T-helper 17 cell (primary cell): ENCODE measurements at places on chromosomes 12 and 14.

GRCh38 chr12:94114166-94114565 lies 34.2 kb upstream of the PLXNC1 start:
- no peak for DNase-seq

DNA sequence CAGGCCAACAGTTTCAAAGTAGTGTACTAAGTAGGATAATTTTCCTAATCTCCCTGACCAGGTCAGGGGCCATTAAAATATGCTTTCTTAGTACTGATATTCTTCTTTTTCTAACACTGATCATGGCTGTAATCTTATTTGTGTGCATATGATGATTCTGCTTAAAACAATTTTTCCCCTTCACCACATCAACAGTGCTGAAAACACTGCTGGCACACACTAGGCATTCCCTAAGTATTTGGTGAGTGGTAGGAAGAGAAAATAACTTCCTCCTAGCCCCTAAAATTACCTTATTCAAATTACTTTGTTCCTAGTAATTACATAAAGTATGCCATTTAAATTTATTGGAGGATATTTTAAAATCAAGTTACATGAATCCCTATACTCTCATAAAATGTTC lies 49.9 kb upstream of the BBS10 start:
- no peak for DNase-seq

DNA sequence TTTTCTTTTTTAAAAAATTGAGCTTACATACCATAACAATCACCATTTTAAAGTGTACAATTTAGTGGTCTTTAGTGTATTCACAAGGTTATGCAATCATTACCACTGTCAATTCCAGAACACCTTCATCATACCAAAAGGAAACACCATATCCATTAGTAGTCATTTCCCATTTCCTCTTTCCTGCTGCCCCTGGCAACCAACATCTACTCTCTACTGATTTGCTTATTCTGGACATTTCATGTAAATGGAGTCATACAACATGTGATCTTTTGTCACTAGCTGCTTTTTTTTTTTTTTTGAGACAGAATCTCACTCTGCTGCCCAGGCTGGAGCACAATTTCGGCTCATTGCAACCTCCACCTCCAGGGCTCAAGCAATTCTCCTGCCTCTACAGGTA lies 66.8 kb upstream of the CFL2 start:
- no peak for DNase-seq

DNA sequence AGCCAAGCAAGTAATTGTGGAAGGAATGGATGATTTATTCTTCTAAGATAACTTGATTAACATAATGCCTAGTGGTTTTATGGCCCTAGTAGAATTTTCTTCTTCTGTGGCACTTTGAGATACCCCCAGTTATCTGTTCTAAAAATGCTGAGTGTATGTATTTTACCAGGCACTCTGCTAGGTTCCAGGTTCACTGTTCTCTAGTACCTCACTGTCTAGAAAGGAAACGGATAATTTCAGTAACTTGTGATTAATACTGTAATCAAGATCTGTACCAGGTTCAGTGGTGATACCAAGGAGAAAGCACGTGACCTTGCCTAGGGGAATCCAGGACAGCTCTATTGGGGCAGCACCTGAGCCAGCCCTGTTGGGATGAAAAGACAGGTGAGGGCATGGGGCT lies 8.0 kb downstream of the ANO6 start:
- DNase-seq, result no peak

DNA sequence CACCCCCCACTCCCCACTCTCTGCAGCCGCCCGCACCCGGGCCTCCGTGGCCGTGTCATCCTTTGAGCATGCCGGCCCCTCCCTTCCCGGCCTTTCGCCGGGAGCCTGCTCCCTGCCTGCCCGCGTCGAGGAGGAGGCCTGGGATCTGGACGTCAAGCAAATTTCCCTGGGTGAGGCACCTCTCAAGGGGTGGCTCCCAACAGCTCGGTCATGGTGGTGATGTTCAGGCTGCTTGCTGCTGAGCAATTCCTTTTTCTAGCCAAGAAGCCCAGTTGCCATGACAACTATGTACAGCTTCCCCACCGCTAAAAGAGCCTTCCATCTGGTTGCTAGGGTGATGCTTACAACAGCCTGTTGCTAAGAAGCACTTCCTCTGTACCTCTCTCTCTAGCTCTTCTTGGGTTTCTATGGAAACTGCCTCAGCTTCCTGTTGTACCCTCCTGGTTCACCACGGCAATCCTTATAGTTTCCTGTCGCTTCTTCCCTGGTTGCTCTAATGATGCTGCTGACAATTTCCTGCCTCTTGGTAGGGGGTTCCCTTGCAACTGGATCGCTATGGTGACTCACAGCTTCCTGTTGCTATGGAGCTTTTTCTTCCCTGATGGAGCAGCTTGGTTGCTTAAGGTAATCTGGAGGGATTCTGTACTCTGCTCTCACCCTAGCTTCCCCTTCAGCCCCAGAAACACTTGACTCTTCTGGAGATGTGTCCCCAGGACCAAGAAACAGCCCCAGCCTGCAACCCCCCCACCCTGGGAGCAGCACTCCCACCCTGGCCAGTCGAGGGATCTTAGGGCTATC lies 11.0 kb downstream of the ZNF219 start:
- DNase-seq, result peak; percentile 75

DNA sequence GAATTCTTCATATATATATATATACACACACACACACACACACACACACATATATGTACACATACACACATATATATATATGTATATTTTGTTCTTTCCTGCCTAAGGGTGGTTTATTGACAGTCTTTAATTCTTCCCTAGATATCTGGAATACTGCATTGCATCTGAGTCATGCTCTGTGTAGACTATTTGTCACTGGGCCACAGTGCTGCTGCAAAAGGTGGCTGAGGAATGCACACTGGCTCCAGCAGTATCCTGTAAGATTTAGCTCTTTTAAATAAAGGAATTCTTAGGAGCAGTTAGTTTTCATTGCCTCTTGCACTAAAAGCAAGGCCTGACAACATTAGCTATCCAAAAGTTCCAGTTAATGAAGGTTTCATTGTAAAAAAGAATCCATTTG lies 200.9 kb downstream of the APAF1 start:
- DNase-seq, result no peak

GRCh38 chr12:96041181-96041580 lies 5.8 kb upstream of the LTA4H start:
- DNase-seq, result no peak

DNA sequence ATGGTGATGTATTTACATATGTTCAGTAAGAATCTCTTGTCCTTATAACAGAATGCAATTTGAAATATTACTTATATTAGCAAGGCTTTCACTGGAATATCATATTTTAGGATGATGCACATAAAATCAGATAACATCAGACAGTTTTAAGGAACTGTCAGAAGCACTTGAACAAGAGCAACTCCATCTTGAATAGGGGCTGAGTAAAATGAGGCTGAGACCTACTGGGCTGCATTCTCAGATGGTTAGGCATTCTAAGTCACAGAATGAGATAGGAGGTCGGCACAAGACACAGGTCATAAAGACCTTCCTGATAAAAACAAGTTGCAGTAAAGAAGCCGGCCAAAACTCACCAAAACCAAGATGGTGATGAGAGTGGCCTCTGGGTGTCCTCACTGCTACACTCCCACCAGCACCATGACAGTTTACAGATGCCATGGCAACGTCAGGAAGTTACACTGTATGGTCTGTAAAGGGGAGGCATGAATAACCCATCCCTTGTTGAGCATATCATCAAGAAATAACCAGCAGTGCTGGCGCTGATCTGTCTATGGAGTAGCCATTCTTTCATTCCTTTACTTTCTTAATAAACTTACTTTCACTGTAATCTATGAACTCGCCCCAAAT lies 27.6 kb upstream of the ETV6 start:
- DNase-seq, result no peak

GRCh38 chr12:1319212-1319611 lies 275.2 kb downstream of the FBXL14 start:
- DNase-seq, result no peak
